Cortex of kidney (tissue), 1 donor: ENCODE measurements at places on chromosomes 7 and 10.

- DNase-seq = no peak
These were observed 62.6 kb downstream of the DOCK4 start for GRCh38 chr7:112143582-112143981.

DNA sequence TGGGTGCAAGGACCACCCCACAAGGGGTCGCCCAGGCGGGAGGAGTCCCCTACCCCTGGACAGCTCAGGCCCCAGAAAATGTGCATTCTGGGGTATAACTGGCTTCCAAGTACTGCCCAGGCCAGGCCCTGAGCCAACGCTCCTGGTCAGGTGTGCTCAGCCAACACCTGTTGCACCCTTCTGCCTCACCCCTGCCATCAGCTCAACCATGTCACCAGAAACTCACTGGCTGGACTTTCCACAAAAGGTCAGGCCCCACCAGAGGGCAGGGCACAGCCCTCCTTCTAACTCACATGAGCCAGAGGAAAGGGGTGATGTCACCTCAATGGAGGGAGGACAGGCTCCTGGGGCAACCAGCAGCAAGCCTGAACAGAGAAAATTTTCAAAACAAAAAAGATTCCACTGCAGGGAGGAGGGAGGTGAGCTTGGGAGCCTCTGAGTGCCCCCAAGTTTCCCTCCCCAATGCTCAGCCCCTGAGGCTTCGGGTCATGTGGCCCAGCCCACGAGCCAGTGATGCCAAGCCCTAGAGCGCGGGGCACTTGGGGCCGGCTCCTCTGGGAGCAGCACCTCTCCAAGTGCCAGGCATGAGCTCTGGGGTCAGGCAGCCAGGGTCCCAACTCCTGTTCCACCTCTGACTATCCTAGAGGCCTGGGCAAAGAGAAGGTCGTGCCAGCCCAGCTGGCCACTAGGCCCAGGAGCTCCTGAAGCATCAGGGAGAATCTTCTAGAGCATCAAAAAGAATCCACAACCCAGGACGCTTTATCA lies 2.2 kb downstream of the OGDHL start:
- DNase-seq = no peak

- no peak for DNase-seq
These were observed 37.6 kb upstream of the RNF32 start for GRCh38 chr7:156603011-156603410.

DNA sequence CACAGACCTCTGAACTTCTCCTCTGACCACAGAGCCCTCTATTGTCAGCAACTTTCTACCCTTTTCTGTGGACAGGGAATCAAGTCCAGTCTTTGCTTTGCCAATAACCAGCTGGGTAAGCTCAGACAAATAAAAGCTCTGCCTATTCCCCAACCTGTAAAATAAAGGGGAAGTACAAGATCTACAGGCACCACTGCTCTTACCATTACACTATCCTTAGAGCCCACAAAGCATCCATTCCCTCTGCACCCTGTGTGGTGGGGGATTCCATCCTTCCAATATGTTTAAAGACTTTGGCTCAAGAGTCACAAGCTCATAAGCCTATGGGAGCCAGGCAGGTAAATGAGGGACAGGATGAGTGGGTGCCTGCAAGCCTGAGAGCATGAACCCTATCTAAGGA lies 88.2 kb downstream of the PARD3 start:
- DNase-seq = no peak

DNA sequence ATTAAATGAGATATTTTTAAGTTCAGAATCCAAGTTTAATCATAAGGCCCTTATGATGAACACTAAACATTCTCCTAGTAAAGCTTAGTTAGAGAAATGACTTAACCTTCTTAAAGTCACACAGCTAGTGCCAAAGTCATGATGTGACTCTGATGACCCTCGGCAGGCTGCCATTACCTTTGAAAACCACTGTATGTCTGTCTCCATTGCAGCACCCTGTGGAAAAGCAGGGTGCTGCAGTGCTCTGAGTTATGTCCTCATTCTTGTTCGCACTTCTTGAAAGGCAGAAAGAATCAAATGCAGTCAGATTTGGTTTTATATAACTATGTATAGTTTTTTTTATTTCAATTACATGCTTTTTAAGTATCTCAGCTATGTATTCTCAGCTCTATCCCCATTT lies 105.0 kb downstream of the PHTF2 start:
- DNase-seq = no peak

DNA sequence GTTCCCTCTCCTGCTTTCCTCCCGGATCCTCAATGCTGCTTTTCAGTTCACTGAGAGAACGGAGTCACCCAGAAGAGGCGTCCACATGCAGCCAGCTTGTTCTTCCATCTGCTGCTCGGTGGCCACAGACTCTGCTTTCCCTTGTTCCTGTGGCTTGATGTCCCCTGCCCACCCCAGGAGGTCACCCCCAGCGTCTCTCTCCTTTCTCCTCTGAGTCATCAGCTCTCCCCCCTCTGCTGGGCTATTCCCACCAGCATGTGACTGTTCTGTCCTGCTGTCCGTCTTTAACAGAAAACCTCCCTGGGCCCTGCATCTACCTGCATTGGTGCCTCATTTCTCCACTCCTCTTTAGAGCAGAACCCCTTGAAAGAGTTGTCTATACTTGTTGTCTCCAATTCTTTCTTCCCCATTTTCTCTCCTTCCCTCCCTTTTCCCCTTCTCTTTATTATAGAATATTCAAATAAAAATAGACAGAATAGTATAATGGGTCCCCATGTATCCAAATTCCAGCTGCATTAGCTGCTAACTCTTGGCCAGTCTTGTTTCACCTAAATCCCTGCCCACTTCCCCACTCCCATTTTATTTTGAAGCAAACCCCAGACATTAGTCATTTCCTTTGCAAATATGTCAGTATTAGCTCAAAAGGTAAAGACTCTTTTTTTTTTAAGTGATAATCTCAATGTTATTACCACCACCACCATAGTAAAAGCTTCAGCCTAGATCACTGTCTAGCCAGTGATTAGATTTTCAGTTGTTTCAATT lies 4.1 kb downstream of the ZNF282 start:
- no peak for DNase-seq

DNA sequence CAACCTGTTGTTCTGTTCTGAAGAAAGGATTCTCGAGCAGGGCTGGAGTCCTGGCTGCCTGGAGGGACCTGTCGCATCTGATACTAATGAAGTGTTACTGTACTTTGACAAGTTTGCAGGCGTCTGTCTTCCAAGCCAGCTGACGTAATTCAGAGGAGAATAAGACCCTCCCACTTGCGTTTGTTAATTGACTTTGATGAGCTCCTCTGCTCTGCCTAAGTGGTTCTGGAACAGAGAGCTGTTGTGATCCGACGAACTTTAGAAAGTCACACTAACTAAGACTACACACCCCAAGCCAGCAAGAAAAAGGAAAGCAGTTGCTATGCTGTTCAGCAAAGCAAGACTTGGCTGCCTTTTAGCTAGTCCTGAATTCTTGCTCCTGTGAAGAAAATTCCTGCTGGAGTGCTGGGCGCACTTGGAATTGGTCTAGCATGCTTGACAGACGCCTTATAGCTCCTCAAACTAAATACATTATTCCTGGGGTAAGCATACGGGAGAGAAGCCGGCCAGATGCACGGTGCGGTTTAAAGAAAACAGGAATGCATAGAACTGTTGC lies 200.3 kb downstream of the CACNB2 start:
- DNase-seq = no peak

DNA sequence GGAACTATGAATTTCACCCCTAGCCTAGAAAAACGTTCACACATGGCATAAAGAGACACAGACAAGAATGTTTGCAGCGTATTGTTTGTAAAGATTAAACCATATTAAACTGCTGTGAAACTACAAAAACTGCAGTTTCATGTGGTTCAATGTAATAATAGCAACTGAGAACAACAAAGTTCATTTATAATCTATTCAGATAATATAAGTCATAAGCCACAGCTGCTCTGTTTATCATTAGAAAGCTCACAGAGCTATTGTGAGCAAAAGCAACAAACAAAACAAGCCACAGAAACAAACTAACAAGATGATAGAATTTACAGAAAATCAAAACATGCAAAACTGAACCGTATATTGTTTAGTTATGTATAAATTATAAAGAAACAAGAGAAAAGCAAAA lies 113.5 kb downstream of the AHR start:
- no peak for DNase-seq

- no peak for DNase-seq
These were observed 550.8 kb downstream of the IPMK start for GRCh38 chr10:57716884-57717283.

DNA sequence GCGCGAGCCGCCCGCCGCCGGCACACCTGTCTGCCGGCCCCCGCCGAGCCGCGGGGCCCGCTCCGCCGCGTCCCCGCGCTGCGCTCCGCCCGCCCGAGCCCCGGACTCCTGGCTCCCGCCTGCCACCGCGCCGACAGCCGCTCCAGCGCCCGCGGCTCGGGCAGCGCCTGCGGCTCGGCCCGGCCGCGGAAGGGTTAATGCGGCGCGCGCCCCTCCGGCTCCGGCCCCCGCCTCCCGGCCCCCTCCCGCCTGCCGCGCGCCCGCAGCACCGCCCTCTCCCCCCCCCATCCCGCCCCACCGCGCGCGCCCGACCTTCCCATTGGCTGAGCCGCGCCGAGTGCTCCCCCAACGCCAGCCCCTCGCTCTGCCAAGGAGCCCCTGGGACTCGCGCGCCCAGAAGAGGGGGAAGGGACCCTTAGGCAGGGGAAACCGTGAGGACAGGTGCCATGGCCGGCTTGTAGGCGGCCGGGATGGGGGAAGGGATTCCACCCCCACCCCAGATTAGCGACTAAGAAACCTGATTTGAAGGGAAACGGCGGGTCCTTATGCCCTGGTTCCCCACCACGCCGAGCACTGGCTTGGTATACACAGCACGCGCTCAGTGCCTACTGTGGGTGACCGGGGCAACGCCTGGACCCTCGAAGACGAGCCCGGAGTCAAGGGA lies at the start of gene KCNH2:
TSS of gene KCNH2 (minus strand) at position 196 of the 664 bp plus-strand sequence. CDS start 408 bp downstream, outside the sequence.
- no peak for DNase-seq

GRCh38 chr10:89122433-89123051 lies 84.6 kb downstream of the CH25H start:
- no peak for DNase-seq
